CD4-positive, alpha-beta T cell treated with Interleukin-15 for 4 hours (primary cell): ENCODE measurements at places on chromosomes 6 and 20.

DNA sequence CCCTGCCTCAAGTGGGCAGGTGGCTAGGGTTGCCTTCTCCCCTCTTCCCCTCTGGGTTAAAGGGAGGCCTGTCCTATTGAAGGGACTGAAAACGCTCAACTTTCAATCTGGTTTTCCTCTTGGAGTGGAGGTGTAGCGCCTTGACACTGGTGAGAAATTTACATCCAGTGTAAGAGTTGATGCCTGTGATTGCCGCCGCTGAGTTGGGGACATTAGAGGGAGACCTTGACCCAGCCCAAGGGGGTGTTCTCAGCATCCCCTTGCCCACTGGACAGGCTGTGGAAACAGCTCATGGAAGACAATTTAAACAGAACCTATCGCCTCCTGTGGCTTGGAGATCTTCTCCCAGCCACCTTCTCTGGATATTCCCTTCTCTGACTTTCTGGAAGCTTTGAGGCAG is 61.6 kb downstream of the SLC24A3 start:
- DNase-seq, result no peak

GRCh38 chr6:47836046-47836445 is 54.2 kb downstream of the OPN5 start:
- DNase-seq, result no peak

- DNase-seq, result no peak
Measured at GRCh38 chr20:24751551-24751950, 197.5 kb upstream of the CST7 start.

DNA sequence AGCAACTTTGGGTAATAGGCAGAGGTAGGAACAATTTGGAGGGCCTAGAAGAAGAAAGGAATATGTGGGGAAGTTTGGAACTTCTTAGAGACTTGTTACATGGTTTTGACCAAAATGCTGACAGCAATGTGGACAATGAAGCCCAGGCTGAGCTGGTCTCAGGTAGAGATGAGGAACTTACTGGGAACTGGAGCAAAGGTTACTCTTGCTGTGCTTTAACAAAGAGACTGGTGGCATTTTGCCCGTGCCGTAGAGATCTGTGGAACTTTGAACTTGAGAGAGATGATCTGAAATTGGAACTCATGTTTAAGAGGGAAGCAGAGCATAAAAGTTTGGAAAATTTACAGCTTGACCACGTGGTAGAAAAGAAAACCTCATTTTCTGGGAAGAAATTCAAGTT is 28.3 kb upstream of the TMEM200A start:
- no peak for DNase-seq

GRCh38 chr20:44394702-44395460 is 39.4 kb downstream of the HNF4A start:
- DNase-seq, result no peak

DNA sequence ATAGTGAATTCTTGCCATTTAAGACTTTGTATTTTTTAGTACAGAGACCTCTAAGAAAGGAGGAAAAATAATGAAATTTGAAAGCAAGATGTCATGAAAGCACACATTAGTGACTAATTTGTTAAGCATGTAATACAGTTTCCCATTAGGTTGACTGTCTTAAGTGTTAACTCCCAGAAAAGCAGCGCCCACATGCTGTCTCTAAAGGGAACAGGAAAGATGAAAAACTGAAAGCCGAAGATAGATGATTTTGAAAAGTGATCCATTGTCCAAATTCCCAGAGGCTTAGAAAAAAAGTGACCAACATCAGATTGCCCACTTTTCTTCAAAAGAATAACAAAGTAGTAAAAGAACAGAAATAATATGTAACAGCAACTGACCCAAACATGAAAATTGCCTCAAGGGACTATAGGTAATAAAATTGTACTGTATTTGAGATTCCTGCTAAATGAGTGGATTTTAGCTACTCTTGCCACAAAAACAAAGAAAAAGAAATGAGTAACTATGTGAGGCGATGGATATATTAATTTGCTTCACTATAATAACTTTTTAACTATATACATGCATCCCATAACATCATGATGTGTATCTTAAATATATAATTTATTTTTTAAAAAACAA is 83.2 kb upstream of the OGFRL1 start:
- DNase-seq, result no peak

DNA sequence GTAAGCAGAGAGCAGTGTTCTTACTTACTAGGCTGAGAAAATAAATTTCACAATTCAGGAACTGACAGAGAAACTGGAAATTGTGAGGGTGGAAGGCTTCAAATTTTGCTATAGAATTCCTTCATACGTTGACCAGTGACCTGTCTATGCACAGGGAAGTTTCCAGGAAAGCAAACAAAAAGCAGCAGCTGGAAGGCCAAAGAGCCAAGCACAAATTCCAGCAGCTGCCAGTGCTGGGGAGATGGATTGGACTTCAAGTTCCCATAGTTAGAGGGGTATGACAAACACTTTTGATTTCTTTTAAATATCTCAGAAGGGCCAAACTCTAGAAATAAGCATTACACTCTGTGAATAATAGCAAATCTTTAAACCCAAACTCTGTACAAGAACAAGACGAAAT is 299.1 kb upstream of the KCNQ5 start:
- DNase-seq, result no peak

GRCh38 chr6:134146268-134147033 is 94.0 kb upstream of the SLC2A12 start:
- DNase-seq, result no peak

DNA sequence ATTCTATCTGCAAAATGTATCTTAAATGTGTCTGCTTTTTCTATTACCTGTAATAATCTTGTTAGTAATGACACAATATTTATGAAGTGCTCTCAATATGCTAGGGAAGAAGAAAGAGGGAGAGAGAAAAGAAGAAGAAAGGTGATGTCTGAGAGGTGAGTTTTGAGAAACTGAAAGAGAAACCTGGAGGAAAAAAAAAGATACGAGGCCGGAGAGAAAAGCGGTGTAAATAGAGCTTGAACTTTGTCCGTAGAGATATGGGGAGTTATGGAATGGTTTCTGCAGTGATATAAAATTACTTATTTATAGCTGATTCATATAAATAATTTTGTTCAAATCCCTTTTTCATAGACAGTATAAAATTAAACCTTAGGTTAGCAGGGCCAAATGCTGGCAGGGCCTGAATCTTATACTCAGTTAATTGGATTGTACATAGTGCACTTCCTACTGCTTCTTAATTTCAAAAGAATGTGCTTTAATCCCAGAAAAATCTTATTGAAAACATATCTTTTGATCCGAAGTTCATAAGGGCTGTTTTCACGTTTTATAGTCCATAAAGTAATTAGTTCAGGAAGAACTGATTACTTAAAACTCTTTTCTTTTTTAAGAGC is 43.0 kb downstream of the MYB start:
- DNase-seq, result no peak

GRCh38 chr20:47262008-47262364 is 94.5 kb downstream of the ZMYND8 start:
- no peak for DNase-seq

- no peak for DNase-seq
Measured at GRCh38 chr20:7879883-7880282, 60.4 kb downstream of the HAO1 start.

GRCh38 chr6:30325873-30326525 is 728 bp upstream of the TRIM39 start:
- DNase-seq, result peak; percentile 70

DNA sequence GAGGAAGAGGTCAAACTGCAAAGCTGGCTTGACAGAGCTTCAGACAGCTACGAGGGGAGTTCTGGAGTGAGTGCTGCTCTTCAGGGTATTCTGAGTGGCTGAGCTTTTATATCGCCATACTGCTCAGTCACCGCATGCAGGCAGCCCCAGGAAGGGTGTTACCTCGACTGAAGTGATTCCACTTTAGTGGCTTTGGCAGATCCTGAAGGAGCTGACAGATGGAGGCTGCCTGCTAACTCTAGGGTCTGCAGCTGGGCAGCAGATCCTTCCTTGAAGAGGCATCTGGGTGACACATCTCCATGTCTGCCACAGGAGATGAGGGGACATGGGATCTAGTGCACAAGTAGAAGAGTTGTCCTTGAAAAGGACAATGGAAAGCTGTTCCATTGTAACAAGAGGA is 3.7 kb upstream of the DEK start:
- DNase-seq, result no peak

- no peak for DNase-seq
Measured at GRCh38 chr6:1724616-1725015, 114.9 kb downstream of the FOXC1 start.

GRCh38 chr6:168250250-168250649 is 69.3 kb downstream of the DACT2 start:
- DNase-seq, result no peak

DNA sequence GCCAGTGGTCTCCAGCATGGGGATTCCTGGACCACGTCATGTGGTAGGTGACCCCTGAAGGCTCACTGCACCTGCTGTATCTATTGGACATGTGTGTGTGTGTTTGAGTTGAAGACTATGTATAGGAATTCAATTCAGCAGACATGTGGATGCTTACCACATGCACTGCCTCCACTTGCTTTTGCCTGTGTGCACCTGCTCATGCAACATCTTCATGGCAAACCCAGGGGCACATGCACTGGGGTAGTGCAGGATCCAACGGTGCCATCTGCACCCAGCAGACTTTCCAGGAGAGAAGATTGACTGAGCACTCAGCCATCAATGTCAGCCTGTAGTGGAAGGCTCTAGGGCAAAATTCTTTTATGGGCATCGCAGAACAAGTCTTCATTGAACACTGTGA is 299.4 kb downstream of the CDH26 start:
- DNase-seq, result no peak

- no peak for DNase-seq
Measured at GRCh38 chr6:129369737-129370136, 340.2 kb downstream of the ARHGAP18 start.

- DNase-seq, result peak; percentile 47
Measured at GRCh38 chr6:161242779-161243693, 30.8 kb downstream of the AGPAT4 start.

DNA sequence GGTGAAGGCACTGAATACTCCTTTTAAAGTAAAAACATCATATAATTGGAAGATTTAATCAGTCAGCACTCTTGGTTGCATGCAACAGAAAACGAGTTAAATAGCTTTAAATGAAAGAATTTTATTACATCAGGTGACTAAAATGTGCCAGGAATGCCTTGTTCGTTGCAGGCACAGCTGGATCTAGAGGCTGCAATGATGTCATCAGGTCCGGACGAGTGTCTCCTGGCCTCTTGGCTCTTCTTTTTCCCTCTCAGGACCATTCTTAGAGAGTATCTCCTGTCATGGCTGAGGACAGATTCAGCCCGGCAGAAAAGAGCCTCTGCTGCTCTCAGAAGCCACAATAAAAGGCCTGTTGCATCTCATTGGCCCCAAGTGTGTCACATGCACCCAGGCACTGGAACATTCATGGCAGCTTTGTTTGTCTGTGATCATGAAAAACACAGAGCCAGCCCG is 510.7 kb upstream of the SULF2 start:
- no peak for DNase-seq

- no peak for DNase-seq
Measured at GRCh38 chr6:138856654-138857053, 60.8 kb downstream of the ECT2L start.

DNA sequence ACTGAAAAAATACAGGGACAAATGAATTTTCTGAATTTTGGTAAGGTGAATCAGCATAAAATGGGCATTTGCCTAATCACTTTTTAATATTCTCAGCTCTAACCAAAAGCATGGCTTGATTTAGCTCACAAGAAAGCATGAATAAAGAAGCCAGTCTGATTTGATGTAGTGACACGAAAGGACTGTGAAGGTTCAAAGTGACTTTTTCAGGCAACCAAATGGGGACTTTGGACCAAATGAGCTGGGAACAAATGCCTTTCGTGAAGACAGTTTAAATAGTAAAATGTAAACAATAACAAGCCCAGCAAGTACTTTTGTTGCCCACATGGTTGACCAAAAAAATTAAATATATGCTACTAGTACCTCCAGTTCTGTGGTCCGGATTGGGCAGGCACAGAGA is 12.9 kb upstream of the CBLN4 start:
- DNase-seq, result no peak

DNA sequence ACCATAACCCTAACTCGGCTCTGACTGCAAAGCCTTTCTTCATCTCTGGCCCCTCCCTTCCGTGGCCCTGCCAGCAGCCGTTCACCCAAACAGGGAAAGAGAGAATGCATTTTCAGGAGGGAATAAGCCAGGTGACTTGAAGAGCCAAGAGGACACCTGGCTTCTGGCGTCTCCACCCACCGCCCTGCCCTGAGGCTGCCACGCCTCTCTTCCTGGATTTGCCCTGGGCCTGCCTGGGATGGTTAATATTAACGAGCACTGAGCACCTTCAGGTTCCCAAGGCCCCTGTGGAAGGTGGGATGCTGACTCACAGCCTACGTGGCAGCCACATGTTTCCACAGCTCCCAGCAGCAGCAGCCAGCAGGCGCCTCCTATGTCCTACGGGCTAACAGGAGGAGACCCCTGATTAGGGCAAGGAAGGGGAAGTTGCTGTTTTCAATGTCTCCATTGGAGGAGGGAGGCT is 138.0 kb upstream of the RREB1 start:
- DNase-seq, result no peak

DNA sequence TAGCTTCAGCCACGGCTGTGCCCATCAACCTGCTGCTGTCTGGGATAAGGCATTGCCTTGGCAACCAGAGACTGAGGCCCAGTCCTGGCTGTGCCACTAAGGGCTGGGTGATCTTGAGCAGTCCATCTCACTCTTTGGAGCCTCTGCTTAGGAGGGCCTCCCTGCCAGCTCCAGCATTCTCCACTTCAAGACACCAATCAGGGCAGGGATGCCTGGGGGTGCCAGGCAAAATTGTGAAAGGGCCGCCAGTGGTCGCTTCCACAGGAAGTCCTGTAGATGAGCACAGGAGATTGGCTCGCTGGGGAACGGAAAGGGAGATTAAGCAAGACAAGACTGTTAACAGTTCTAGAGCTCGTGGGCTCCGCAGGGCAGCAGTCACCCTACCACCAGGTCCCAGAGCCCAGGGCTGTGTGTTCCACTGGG is at the start of gene RAB44:
Gene RAB44, plus strand, starts transcription at position 346 of the 423 bp plus-strand sequence. CDS start 6,410 bp downstream, outside the sequence.
- DNase-seq, result no peak

DNA sequence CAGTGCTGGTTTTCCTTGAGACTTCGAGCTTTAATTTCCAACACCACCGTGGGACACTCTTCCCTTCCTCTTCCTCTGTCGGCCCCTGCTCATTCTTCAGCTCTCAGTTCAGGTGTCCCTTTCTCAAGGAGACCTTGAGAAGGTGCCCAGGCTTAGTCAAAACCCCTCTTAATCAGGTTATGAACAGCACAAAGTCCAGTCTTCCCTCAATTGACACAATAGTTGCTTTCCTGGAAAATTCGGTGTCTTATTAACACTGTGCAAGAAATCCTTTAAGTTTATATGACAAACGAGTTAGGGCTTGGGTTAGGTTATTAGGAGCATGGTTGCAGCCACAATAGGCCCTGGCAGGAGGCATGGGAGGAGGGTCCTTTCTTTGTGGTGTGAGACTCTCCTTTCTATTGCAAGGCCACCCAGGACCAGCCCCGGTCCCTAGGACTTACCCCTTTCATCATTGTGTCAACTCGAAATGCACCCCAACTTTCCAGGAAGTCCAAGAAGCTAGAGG is 1.5 kb upstream of the NSFL1C start:
- DNase-seq, result no peak

DNA sequence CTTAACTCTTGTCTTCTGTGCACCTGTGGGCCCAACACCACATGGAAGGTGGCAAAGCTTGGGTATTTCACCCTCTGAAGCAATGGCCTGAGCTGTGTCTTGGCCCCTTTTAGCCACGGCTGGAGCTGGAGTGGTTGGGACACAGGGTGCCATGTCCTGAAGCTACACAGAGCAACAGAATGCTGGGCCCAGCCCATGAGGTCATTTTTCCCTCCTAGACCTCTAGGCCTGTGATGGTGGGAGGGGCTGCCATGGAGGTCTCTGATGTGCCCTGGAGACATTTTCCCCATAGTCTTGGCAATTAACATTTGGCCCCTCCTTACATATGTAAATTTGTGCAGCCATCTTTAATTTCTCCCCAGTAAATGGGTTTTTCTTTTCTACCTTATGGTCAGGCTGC is 620.8 kb downstream of the RFPL4B start:
- DNase-seq, result no peak
